ENCODE measurements at places on chromosomes 4 and X.

GRCh38 chr4:26812049-26812714, 48.5 kb upstream of the STIM2 start:
- DNase-seq, result no peak

GRCh38 chrX:12469296-12469695, 321.9 kb upstream of the PRPS2 start:
- no peak for DNase-seq

DNA sequence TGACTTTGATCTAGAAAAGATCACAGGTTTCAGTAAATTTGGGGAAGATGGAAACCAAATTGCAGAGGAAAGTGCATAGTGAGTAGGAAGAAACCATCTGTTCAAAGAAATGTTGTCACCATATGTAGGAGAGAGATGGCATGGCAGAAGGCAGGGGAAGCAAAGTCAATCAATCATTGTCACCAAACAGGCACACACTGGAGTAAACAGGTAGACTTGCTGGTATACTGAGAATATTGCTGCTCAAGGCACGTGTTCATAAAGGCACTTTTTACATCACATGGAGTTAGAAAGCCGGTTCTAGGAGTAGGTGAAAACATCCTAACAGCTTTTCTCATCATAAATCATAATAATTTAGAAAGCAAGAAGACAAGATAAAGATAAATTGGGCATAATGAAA, 550.5 kb upstream of the FAT1 start:
- no peak for DNase-seq

GRCh38 chrX:45860450-45860849, 659.8 kb upstream of the DIPK2B start:
- no peak for DNase-seq

DNA sequence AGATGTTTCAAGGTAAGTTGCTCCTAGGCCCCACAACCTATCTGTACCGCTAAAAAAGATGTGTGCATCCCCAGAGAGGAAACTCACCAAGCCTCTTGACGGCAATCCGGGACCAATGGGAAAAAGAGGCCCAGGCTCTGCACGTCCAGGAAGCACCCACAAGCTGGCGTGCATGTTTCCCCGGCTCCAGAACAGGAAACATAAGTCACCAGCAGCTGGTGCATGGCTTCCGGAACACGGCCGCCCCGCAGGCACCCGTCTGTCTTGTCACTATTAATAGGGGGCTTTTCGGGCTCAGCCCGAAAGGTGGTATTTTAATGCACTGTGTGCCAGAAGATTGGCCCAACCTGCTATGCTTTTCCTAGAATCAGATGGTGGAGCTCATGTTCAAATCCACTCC, 22.2 kb downstream of the CRMP1 start:
- DNase-seq, result no peak

DNA sequence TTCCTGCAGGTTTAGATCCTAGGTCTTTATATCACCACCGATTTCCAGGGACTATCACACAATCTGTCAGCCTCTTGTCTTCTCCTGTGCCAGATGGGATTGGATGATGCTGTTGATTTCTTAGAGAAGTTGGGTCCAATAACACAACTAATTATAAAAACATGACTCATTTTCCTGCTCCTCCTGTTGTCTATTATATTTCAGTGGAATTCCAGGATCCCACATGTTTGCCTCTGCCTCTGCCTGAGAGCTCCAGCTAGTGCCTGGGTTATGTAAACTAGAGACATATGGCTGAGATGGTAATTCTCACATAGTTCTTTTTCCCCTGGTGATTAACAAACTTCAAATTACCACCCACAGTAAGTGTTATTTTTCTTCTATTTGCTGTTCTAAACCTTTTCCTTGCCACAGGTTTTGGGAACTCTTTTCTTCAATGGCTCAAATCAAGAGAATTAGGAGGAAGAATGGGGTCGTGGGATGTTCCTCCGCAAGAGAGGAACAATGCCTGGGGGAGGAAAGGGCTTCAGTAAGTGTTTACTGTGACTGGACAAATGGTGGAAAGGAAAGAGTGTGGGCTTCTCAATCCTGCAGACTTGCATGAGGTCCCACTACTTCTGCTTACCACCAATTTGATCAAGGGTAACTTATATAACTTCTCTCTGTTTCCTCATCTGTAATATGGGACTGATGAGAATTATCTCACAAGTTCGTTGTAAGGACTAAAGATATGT, 3.4 kb upstream of the HOPX start:
- no peak for DNase-seq

Measured in T-helper 22 cell (primary cell).